ENCODE measurements at places on chromosomes 5 and 9.

GRCh38 chr5:143413958-143414669 lies 10.6 kb upstream of the NR3C1 start:
- DNase-seq, result no peak

DNA sequence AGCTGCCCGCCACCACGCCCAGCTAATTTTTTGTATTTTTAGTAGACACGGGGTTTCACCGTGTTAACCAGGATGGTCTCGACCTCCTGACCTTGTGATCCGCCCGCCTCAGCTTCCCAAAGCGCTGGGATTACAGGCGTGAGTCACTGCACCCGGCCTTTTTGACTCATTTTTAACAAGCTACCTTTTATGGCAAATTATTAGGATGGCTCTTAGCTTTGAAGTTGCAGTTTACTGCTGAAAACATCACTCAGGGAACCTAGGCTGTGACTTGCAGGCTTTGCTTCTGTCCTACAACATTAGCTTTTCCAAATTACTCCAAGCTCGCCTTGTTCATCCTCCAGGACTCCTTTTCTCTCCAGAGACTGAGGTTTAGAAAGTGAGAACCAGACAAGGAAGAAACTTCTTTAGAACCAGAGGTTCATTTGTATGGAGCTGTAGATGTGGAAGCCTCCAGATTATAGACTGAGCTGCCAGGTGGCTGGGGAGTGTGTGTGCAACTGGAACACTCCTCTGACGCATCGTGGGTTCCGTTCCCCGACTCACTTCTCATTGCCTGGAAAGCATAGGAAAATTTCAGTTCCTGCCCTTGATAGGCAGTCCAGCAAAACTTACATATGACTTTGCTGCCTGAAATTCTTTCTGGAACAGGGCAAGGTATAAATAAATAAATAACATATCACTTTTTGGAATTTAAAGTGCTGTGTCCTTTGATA lies 23.8 kb upstream of the SPTAN1 start:
- no peak for DNase-seq

- DNase-seq, result no peak
Observed at GRCh38 chr5:32299059-32299677, 13.6 kb downstream of the MTMR12 start.

GRCh38 chr5:21661184-21661583 lies 1192.0 kb downstream of the CDH12 start:
- no peak for DNase-seq

Data from stimulated activated CD4-positive, alpha-beta T cell treated with anti-CD3 and anti-CD28 coated beads, Interleukin-15, amount 100 ng/mL, for 24 hours (primary cell).